Fibroblast of villous mesenchyme (primary cell): ENCODE measurements at places on chromosomes 7 and 10. TPM values are rescaled to one million over a fixed set of nuclear protein-coding genes. Genes with fewer than 3 reads are reported as not detected.
A peak's percentile ranks its signal among the peaks of the same experiment; 100 is the strongest.

DNA sequence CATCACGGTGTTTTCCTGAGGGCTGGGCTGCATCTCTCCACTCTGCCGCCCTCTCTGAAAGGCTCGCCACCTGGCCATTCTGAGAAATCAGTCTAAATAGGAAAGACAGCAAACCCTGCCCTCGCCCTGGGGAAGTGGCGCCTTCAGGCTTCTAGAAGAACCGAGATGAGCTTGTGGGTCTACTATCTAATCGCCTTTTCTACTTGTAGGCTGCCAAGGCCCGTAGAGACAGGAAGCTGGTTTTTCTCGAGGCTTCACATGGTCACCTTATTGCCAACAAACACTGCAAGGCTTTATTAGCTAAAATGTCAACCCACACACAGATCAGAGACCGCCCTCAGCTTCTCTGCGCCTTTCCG, 21.4 kb downstream of the LAT2 start:
- DNase-seq, result no peak

Gene NXPH1
- total RNA-seq, result not detected in 2 replicates

Gene CDK6
- total RNA-seq, result 30.7 and 42.2 TPM in 2 replicates

DNA sequence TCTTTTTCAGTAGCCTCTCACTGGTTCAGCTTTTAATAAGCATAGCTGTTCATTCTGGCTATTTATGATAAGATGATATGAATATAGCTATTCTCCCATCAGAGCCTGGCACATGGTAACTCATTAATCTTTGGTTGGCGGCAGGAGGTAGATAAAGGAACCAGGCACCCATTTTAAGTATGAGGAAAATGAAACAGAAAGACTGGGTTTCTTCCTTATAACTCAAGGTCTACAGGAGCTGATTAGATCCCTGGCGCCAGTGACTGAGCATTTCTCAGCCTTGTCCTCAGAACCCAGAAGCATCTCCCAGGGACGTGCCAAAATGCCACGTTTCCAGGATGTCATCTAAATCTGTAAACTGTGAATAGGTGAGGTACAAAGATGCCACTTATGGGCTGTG, 141.9 kb downstream of the TCF7L2 start:
- no peak for DNase-seq

DNA sequence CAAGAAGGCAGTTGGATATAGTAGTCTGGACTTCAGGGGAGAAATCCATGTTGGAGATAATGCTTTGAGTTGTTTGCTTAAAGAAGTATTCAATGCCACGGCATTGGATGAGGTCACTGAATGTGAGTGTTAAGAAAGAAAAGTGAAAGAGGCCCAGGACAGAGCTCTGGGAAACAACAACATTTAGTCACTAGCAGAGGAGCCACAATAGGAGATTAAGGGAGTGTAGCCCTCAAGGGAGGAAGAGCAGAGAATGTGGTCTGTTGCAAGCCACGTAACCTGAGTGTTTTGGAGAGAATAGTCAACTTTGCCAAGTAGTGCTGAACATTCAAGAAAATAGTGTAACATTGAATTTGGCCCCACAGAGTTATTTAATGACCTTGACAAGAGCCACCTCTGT, 114.7 kb downstream of the MYO3A start:
- DNase-seq, result no peak

Gene GPNMB
- total RNA-seq, result 60.9 and 93.7 TPM in 2 replicates

Gene STEAP1B
- 7.4 and 11.7 TPM in 2 replicates for total RNA-seq

Gene ITIH5
- under 0.01 and 0.43 TPM in 2 replicates for total RNA-seq

DNA sequence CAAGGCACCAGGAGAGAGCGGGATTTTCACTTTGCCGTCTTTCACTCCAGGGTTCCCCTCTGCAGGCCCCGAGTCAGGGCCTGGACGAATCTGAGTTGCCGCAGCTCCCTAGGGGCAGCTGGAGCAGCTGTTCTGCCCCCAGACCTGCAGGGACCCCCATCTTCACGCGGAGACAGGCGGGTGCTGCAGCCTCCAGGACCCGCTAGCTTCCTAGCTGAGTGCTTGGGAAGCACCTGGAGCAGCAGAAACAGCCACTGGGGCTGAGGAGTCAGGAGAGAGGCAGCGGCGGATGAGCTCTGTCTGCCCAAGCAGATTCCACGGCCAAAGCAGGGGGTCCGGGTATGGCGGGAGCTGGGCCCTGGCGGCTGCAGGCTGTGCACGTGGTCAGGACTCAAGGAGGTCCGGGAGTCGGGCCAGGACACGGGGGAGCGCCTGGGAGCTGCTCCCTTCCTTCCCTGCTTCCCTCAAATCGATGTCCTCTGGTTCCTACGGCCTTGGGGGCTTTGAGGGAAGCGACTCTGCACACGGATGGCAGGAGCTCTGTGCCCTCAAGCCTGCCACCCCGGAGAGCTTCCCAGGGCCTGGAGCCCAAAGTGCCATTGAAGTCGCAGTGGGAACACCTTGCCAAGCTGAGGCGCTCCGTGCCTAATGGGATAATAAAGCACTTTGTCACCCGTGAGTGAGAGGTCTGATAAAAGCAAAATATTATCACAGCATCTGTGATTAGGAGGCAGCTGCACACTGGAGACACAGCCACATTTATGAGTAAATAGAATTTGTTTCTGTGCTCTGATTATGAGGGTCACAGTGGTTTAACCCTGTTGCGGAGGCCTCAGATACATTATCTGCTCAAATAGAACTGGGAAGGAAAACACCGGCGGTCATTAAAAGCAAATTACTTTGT, 17.2 kb downstream of the MNX1 start:
- no peak for DNase-seq

Gene ACTR1A
- 130 and 142 TPM in 2 replicates for total RNA-seq

DNA sequence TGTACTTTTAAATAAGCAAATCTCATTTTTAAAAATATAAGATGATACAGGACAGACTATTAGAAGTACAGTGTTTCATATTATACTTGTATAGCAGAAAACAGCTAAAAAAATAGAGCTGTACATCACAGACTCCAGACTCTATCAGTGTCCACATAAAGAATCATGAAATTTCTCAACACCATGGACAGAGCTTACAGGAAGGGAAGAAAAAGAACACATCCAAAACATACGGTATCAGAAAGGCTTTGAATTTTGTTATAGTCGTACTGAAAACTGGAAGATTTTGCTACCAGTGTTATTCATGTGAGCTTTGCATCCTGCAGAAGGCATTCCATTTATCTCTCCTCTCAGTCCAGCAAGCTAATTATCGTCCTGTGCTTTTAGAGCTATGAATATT, 183.2 kb upstream of the PTPRZ1 start:
- DNase-seq, result no peak

DNA sequence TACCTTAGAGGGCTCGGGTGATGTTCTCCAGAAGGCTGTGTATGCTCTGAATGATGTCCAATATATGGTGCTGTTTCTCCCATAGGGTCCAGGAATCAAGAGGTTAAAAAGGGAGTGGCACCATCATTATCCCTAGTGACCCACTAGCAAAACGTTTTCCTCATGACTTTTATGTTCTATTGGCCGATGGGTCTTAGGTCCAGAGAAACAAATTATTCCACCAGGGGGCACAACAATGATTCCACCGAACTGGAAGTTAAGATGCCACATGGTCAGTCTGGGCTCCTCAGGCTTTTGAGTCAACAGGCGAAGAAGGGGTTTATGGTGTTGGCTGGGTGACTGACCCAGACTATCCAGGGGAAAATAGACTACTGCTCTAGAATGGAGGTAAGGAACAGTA, 256.1 kb downstream of the COBL start:
- DNase-seq, result no peak

DNA sequence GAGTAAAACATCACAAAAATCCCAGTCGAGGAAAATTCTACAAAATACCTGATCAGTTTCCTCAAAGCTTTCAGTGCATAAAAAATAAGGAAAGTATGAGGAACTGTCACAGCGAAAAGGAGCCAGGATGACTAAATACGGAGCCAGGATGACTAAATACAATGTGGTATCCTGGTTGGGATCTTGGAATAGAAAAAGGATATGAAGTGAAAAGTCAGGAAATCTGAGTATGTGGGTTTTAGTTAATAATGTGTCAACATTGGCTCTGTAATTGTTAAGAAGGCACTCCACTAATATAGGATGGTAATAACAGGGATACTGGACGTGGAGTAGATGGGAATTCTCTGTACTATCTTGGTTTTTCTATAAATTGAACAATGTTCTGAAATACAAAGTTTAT, 175.5 kb downstream of the SUGCT start:
- DNase-seq, result no peak

DNA sequence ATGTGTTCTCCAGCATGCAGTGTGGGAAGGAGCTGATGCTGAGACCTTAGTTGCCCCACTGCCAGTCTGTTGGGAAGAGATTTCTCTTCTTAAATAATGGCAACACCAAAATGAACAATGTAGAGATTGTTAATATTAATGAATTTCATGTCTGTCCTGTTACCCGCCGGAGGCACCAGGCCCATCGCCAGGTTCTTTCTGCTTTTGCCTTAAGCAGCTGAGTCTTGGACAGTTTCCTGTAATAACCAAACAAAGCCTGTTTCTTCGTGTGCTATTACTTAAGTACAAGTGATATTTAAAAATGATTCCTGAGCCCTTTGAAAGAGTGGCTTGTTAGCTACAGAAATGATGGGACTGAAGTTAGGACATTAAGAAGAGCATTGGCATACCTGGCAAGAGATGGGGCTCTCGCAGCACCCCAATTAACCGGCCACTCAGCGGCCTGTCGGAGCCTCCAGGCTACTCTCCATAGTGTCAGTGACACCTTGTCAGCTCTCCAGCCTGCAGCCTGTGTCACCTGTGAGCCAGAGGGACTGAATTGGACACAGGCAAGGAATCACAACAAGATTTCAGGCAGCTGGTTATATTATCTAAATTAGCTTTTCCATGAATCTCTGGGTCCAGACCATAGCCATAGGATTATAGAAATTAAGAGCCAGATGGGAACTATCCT, 142.0 kb downstream of the CELF2 start:
- DNase-seq, result no peak

- no peak for DNase-seq
Measured at GRCh38 chr10:117531371-117532002, 11.1 kb upstream of the EMX2 start.

DNA sequence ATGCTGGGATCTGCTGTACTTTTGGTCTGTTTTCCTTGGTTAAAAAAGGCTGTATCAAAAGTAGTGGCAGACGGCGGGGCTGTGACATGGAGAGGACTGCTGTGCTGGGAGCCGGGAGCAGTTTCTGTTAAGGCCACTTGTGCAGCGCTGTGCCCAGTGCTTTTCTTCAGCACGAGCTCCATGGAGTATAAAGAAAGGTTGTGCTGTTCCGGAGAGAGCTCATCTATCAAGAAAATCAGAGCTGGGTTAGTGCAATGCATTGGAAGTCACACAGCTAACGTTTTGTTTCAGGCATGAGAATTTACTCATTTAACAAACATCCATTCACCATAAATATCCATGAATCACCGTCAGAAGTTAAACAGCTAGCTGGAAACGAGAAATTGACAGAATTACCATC, 62.0 kb downstream of the KIAA1549 start:
- peak; percentile 27 for DNase-seq

GRCh38 chr7:102934239-102934638, 21.4 kb downstream of the LRRC17 start:
- no peak for DNase-seq

Gene ZP3
- 0.86 and 0.97 TPM in 2 replicates for total RNA-seq

DNA sequence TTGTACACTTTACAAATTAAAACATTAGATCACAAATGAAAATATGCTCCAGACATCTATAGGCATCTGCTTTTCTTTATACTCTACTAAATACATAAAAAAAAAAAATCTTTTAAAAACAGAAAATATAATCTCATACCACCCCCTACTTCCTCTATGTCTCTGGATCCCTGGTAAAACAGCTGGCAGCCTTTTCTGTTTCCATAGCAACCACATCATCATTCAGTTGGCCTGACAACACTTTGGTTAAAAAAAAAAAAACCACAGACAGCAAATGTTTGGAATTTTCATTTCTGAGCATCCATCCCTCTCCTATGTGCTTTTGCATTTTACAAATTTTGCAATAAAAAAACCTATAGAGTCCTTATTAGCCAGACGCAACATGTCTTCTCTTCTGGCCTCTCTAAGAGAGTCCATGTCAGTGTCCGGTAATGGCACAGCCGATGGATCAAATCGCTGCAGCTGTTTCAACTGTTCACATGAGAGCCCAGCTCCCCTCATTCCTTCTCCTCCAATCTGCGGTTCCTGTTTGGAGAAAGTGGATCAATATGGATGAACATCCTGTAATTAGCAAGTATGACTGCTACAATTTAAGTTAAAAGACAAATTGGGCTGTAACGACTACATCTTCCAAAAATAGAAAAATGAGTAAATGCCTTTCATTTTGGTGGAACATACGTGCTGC, 105.6 kb downstream of the NSUN6 start:
- no peak for DNase-seq

GRCh38 chr7:18541181-18541870, 45.8 kb downstream of the HDAC9 start:
- DNase-seq, result peak; percentile 80

DNA sequence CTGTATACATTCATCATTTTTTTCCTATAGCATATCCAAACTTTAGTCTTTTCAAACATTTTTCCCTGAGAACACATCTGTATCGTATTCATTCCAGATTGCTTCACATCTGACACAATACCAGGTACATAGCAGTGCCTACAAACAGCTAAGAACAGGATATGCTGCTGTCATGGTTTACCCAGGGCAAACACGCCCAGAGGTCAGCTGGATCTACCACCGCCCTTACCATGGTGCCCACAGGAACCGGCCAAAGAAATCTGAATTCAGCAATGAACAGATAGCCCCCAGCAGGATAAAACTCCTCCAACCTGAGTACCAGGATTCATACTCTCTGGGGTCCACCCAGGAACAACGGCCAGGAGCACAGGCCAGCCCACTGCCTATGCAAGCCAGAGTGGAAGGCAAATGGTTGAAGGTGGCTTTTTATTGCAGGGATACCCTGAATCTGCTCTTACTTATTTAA, 43.0 kb downstream of the TNS3 start:
- peak; percentile 37 for DNase-seq

Gene GNG11
- 67.4 and 83.1 TPM in 2 replicates for total RNA-seq

- DNase-seq, result no peak
Measured at GRCh38 chr10:30420266-30420665, 13.7 kb upstream of the MAP3K8 start.

GRCh38 chr10:10256860-10257259, 760.8 kb upstream of the CELF2 start:
- no peak for DNase-seq

Gene OPALIN
- not detected in 2 replicates for total RNA-seq

Gene SYT15B
- total RNA-seq, result 0.32 TPM in 1 of 2 replicates, not detected in the other

DNA sequence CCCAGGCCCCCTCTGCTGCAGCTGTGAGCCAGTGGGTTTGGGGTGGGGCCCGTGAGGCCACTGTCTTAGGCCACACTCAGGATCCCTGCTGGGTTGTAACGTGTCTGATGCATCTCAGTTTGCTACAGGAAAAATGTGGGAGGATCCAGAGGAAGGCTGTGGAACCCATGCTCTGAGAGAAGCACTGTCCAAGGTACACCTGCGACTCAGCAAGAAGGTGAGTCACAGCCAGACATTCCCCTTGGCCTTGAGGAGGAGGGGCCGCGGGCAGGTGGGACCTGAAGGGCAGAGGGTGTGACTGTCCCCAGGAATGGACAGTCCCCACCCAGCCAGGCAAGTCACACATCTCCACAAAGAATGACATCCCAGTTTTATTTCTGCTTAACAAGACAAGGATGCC, 27.8 kb upstream of the C10orf120 start:
- DNase-seq, result no peak

Gene LRGUK
- total RNA-seq, result 0.32 and 0.43 TPM in 2 replicates

GRCh38 chr10:31399631-31400030, 80.6 kb downstream of the ZEB1 start:
- DNase-seq, result no peak

Gene KLLN
- 0.86 and 0.97 TPM in 2 replicates for total RNA-seq
